Right ventricle myocardium superior (tissue), 1 donor: ENCODE measurements at places on chromosomes 7 and 10.

GRCh38 chr10:117222976-117223692 is 17.8 kb upstream of the SLC18A2 start:
- no peak for DNase-seq

- peak; percentile 57 for DNase-seq
Observed at GRCh38 chr7:149422914-149423301, 38.0 kb downstream of the ZNF777 start.

GRCh38 chr7:1973321-1974251 is 259.2 kb downstream of the MAD1L1 start:
- peak; percentile 30 for DNase-seq

DNA sequence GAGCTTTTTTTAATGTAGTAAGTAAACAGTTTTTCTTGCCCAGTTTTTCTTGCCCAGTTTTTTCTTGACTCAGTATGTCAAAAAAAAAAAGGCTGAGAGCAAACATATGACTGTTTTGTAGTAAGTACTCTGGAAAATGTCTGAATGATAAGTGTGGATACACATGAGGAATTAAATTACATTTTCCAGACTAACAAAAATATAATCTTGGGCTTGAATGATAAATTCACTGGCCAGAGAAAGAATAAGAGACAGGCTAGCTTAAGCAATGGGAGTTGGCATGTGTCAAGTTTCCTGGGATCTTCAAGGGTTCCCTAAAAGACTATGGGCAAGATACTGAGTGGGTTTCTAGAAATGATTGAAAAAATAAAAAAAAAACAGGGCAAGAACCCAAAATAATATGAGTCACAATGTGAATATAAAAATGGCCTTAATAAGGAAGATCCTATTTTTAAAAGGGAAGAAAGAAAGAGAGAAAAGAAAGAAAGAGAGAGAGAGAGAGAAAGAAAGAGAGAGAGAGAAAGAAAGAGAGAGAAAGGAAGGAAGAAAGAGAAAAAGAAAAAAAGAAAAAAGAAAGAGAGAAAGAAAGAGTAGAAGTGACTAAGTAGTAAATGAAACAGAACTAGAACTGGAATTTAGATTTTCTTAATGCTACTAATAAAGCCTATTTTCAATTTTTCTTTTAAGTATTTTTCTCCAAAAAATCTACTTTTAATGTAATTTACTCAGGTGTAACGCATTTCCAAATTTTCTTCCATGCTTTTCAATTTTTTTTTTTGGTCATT is 60.2 kb downstream of the TFPI2 start:
- DNase-seq, result no peak

GRCh38 chr7:51995596-51996179 is 679.1 kb upstream of the COBL start:
- DNase-seq, result no peak

- DNase-seq, result no peak
Observed at GRCh38 chr7:130352194-130353074, 7.8 kb downstream of the CPA5 start.

DNA sequence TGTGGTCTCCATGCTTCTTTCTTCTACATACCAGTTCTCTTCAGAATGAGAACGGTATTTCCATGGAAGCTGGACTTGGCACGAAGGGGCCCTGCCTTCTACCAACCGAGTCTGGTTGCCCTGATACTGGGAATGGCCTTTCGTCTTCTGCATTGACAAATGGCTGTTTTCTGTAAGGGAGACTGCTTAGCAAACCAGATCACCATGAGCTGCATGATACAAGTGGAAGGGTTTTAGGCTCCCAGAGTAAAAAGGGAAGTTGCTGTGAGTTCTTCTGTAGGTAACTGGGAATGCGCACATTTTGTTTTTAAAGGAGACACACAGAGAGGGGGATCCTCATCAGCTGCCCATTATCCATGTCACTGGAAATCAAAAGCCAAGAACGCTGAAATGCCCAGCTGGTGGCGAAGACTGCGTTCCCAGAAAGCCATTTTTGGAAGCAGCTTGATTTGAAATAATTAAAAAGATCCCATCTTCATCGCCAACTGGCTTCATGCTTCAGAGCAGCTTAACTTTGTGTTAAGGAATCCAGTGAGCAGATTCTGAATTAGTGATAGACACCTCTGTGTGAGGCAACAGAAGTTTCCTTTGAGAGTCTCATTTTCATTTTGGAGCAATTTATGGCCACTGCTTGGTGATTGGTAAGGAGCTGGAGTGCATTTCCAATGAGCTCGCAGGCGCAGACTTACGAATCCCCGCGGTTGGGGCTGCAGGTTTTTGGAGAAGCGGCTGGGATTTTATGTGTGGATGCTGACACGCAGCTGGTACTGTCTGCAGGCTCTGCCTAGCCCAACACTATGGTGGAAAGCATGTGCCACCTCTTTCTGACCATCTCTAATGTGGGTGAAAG is 672.7 kb upstream of the FOXK1 start:
- DNase-seq, result no peak

- no peak for DNase-seq
Observed at GRCh38 chr7:22932896-22933295, 81.0 kb downstream of the HYCC1 start.

GRCh38 chr10:31069411-31069810 is 37.7 kb upstream of the ZNF438 start:
- DNase-seq, result no peak

DNA sequence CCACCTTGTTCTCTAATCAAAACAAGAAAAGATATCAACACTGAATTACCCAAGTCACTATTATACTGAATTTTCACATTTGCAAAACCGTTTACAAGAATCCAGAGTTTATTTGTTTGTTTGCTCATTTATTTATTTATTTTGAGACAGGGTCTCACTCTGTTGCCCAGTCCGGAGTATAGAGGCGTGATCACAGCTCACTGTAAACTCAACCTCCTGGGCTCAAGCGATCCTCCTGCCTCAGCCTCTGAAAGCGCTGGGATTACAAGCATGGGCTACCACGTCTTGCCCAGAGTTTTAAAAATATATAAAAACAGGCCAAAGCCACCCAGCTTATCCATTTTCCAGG is 8.5 kb downstream of the CREB3L2 start:
- no peak for DNase-seq
